ENCODE measurements at places on chromosomes 16 and 17.

- no peak for DNase-seq
Observed at GRCh38 chr17:79413611-79414010, 197.2 kb downstream of the RBFOX3 start.

- no peak for DNase-seq
Observed at GRCh38 chr17:64787921-64788271, 125.8 kb upstream of the SMURF2 start.

DNA sequence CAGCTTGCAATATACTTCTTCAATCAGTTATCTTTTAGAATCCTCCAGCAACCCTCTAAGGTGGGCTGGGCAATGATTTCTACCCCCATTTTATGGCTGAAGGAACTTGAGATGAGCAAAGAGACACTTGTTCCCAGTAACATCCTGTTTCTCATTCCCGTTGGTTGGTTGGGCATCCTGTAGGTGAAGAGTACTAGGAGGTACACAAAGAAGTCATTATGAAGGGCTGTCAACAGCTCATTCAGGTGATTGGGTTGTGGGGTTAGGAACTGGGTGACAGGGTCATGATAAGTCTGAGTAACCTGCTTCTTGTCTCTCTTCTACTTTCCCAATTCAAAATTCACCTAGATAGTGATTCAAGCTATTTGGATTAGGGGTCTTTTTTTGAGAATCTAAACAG lies 76.5 kb downstream of the MMD start:
- DNase-seq: no peak

DNA sequence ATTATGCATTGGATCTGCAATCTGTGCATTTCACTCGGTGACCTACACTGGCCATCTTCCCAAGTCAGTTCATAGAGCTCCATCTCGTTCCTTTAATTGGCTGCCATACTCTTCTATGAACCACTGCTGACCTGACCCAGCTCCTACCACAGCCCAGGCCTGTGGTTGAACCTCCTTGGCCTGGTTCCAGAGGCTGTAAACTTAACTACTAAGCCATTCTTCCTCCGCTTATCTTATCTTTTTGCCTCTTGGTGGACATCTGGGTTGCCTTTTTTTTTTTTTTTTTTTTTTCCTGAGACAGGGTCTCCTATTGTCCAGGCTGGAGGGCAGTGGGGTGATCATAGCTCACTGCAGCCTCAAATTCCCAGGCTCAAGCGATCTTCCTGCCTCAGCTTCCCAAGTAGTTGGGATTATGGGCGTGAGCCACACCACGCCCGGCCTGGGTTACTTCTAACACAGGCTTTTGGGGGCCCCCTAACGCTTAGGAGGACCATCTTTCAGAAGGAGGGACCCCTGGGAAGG lies 18.3 kb downstream of the COQ7 start:
- peak; percentile 42 for DNase-seq

GRCh38 chr16:57104706-57105105 lies 12.3 kb downstream of the CPNE2 start:
- no peak for DNase-seq

GRCh38 chr17:59845595-59846393 lies 46.9 kb downstream of the TUBD1 start:
- DNase-seq: peak; percentile 9

DNA sequence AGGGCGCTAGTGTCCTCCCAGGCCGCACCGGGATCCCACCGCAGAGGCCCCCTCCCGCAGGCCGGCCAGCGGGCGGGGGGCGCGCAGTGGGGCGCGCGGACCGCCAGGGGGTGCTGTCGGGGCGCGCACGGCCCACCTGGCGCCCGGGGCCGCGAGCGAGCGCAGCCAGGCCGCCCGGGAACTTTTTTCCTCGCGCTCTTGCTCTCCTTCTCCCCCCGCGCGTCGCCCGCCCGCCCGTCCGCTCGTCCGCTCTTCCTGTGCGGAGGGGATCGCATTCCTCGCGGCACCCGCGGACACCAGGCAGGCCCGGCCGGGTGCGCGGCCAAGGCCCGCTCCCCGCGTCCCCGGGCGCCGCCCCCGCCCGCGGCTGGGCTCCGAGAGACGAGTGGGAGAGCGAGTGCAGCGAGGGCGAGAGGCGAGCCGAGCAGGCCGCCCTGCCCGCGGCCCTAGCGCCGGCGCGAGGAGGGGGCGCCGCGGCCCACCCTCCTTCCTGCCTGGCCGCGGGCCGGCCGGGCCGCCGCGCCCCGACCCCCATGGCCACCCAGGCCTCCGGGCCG lies at the start of gene RAI1:
Gene RAI1, plus strand, starts transcription at position 272 of the 557 bp plus-strand sequence. CDS start 111,491 bp downstream, outside the sequence.
- peak; percentile 46 for DNase-seq

DNA sequence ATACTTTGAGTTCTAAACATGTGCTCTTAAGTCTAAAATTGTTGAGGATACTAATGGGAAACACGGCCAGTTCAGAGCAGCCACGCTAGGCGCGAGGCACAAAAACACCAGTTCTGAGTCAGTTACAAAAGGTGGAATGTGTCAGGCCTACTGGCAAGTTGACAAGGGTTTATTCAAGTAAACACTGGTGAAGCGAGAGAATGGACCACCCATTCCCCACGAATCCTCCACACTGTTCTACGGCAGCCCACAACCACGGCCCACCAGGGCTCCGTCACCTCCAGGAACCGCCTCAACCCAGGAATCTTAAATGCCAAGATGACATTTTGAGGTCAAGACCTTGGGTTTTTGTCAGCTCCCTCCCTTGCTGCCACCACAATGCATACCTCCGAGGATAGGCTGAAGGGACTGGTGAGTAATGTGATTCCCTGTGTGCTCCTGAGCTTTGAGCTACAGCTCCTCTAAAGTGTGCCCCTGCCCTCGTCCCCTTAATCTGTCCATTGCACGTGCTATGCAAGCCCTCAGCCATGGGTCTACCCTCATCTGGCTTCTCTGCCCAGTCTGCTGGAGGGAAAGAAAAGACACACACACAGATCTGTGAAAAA lies 28.5 kb upstream of the TRAP1 start:
- DNase-seq: no peak

DNA sequence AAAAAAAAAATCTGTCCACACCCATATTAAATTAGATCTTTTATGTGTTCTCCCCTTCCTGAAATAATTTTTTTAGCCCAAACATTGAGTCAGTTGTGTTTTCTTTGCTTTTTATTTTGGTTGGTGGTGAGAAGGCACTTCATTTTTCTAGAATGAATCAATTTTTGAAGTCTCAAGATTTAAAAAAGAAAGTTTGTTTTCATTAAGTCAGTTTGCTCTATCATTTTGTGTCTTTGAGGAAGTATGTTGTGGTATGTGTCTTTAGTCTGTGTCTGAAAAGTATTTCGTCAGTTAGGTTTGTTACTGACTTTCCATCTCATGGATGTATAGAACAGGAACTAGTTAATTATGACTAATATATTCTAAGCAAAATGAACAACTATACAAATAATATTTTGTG lies 3.8 kb downstream of the IGF2BP1 start:
- no peak for DNase-seq

DNA sequence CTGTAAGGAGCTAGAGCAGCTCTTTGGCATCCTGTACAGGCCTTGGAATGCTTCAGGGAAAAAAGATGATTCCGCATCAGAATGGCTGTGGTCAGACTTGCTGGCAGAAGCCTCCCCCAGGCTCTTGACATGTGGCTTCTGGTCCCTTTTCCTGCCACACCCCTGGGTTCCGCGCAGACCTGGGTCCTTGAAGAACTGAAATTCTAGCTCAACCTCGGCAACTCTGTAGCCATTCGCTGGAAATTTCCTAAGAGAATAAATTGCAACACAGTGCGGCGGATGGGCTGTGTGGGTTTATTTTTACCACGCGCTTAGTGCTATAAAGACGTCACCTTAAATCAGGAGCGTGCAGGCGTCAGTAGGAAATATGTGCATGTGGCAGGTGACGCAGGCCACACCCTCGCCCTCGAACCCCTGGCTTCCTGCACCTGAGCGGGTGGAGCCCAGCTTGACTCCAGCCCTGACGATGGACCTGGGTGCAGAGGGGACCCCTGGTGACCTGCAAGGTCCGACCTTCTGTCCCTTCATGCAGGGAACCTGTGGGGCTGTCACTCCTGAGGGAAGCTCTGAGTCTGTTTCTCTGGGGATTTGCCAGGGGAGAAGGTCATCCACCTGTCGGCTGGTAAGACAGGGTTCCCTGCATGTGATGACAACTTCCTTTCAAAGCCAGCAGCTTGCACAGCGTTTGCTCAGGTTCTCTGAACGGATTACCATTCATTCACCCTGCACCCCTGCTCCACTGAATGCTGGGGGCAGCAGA lies 46.3 kb downstream of the METRNL start:
- peak; percentile 87 for DNase-seq

GRCh38 chr17:15239491-15239890 lies 25.6 kb downstream of the PMP22 start:
- no peak for DNase-seq
